NCI-H446 (cell line): ENCODE measurements at places on chromosomes 3 and 15.
A peak's percentile ranks its signal among the peaks of the same experiment; 100 is the strongest.

DNA sequence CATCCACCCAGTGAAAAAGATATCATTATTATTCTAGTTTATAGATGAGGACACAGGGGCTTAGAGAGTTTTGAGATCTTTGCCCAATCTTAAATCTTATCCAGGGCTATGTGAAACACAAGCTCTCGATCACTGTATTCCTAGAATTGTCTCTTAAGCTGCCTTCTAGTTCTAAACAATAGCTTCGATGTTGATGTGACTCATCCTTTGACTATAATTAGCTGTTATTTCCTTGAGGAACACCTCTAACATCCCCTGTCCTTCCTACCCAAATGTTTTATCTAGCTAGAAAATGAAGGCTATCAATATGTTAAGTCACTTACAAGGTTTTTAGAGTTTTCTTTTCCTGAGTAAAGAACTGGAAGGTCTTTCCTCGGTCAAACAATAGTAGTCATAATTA lies 83.1 kb upstream of the STAC start:
- no peak for DNase-seq

DNA sequence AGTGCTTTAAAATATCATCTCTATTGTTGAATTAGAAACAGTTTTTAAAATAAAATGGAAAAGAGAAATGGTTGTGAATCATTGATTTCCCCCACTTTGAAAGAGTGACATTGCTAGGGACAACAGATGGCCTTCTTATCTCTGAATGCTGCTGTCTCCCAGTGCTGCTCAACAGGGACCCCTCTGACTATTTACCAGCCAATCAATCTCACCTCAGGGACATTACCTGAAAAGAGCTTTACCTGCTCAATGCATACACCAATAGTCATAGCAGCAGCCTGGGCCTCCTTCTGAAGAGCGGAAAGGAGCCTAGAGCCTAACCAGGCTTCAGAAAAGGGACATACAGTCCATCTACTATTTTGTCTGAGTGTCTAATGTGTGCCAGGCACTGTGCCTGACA lies 162.8 kb downstream of the CGGBP1 start:
- DNase-seq: no peak

- DNase-seq: no peak
These were observed 36.5 kb downstream of the CORO2B start for GRCh38 chr15:68615301-68615700.

GRCh38 chr3:161644891-161645635 lies 148.5 kb downstream of the OTOL1 start:
- DNase-seq: no peak

DNA sequence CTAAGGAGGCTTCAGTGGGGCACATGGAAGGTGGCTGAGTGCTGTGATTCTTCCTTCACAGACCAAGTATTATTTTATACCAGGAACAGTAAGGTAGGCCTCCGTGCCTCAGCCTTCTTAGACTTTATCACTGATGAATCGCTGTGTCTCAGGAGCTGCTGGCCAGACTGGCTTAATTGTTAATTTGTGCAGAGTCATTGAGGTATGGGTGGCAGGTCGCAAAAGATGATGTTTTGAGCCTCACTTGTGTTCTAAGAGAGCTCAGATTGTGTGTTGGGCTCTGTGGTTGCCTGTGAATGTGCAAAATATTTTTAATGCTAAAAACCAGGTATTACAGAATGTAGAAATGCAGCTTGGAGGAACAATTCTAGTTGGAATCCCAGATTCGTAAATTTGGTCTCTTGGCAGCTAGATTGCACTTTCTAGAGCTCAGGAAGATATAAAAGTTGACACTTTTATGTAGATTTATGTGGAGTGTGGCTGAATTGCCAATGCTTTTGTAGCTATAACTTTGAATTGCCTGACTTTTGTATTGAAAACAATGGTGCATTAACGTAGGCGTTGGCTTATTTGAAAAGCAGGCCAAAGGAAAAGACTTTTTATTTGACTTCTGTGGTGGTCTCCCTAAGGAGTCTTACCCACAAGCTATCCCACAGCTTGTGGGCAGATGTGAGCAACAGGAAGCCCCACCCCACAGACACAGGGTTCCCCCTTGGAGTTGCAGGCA lies 53.4 kb downstream of the LARS2 start:
- no peak for DNase-seq

- DNase-seq: no peak
These were observed 28.9 kb downstream of the FOXP1 start for GRCh38 chr3:71554649-71555048.

DNA sequence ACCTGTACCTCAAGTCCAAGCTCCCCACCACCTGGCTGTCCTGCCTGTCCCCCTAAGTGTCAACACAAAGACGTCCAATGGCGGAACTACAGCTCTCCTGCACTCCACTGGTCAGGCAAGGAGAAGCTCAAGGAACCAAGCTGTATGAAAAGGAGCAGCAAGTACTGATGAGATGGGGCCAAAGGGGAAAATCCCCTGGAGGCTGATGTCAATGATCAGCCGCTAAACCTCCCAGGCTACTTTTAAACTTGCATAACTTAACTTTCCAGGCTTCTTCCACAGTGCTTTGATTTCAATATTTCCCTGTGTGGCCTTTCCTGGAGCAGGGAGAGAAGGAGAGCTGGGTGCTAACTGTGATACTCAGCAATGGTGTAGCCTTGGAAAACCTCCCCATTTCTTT lies 35.0 kb downstream of the TM4SF4 start:
- no peak for DNase-seq

- no peak for DNase-seq
These were observed 114.6 kb downstream of the CYP19A1 start for GRCh38 chr15:51223771-51224229.

- no peak for DNase-seq
These were observed 120.3 kb downstream of the SNRK start for GRCh38 chr3:43406643-43407023.

DNA sequence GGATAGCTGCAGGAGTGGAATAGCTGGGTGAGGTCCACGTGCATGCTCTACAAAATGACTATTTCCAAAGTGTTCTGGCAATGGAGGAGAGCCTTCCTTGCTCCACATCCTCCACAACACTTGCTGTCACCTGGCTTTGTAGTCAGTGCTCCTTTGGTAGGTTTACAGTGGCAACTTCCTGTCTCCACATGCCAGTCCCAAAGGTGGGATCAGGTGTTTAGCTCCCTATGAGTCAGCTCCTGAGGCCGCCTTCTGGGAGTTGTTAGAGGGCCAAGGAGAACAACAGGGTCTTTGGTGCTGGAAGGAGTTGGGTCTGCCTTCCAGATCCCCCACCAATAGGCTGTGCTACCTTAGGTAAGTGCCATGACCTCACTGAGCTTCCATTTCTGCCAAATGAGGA lies 15.3 kb upstream of the LIMD1 start:
- no peak for DNase-seq

- DNase-seq: no peak
These were observed 4.9 kb downstream of the GALK2 start for GRCh38 chr15:49174902-49175301.

- DNase-seq: no peak
These were observed 17.9 kb downstream of the DZIP1L start for GRCh38 chr3:138097192-138098172.

DNA sequence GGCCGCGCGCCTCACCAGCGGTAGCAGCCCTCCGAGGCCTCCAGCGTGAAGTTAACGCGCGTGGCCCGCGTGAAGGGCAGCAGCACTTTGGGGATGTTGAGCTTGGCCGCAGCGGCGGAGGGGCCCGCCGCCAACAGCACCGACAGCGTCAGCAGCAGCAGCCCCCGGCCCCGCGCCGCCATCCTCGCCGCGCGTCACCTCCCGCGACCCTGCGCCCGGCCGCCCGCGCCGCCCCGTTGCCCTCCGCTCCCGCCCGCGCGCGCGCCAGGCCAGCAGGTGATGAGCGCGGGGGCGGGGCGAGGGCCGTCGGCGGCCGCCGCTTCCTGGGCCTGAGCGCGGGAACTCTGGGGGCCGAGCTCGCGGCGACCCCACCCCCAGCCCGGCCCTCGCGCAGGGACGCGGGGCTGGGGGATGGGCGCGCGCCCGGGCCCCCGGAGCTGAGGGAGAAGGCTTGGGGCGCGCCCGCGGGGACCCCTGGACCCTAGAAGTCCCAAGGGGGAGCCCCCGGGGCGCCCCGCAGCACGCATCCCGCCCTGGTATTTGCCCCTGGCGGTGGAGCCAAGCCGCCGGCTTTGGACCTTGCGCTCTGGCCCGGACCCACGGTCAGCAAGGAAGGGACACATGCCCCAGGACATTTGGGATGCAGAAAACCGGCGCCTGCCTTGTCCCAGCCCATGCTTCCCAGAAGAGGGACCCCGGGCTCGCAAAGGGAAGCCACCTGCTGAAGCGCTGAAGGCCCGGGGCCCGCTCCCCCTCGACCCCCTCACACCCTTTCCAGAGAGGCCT lies at the start of gene NUP210:
TSS of gene NUP210 (minus strand) at position 278 of the 786 bp plus-strand sequence. CDS start at position 182, 96 bp downstream.
- peak; percentile 39 for DNase-seq

DNA sequence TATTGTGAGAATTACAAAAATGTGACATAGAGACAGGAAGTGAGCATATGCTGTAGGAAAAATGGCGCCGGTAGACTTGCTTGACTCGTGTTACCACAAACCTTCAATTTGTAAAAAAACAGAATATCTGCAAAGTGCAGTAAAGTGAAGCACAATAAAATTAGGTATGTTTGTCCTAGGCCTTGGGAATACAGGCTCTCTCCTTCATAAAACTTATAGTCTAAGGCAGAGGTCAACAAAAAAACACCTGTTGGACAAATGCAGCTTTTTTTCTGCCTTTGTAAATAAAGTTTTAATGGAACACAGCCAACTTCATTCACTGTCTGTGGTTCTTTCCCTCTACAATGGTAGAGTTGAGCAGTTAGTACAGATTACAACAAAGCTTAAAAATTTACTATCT lies 216.8 kb upstream of the SATB1 start:
- no peak for DNase-seq

DNA sequence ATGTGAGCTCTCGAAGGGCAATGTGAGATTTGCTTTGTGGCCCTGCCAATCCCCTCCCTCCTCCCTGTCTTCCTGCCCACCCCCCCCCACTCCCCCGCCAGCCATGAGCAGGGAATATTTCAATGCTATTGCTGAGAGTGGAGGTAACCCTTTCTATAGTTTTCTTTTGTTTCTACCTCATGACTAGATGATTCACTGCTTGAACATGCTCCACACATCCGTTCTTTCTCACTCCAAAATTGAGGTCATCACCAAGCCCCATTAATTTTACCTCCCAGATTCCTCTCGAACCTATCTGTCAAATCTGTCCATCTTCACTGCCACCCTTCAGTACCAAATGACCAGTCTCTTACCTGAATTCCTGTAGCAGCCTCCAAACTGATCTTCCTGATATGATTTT lies 12.2 kb downstream of the ZNF774 start:
- no peak for DNase-seq

- DNase-seq: no peak
These were observed 30.2 kb upstream of the LCTL start for GRCh38 chr15:66595931-66596545.

DNA sequence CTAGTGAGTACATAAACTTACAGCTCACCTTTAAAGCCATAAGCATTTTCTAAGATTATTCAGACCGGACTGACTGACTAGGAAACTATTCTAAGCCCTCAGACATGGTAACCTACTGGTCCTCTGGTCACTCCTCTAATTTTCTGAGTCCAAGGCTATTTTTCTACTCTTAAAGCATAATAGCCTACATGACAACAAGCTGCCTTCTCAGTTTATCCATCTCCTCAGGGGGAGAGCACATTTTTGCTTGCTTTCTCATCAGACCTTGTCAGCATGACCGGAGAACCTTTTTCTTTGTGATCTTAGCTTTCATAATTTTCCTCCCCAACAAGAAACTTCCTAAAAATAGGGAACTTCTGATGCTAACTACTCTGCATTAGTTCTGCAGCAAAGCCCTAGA lies 38.4 kb downstream of the UBP1 start:
- DNase-seq: no peak

DNA sequence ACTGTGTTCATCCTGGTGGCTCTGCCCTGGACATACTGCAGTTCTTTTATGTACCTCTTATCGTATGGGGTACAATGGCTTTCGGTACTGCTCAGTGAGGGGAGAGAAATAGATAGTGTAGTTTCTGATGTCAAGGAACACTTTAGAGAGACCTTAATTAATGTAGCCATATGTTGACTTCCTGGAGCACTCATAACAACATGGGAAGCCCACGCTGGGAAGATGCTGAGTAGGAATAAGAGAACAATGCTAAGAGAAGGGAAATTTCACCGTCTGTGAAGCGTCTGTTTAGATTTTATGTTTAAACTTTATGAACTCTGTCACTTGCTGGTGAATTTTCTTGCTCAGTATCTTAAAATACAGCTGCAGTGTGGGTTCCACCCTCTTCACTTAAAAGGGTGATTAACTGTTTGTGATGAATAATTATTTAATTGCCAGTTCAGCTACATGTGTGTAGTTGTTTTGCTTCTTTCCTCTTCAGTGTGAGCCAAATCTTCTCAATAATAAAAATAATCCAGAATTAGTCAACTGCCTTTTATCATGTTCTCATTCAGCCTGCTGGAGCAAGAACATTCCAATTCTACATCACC lies 373.1 kb upstream of the TPRG1 start:
- DNase-seq: no peak

DNA sequence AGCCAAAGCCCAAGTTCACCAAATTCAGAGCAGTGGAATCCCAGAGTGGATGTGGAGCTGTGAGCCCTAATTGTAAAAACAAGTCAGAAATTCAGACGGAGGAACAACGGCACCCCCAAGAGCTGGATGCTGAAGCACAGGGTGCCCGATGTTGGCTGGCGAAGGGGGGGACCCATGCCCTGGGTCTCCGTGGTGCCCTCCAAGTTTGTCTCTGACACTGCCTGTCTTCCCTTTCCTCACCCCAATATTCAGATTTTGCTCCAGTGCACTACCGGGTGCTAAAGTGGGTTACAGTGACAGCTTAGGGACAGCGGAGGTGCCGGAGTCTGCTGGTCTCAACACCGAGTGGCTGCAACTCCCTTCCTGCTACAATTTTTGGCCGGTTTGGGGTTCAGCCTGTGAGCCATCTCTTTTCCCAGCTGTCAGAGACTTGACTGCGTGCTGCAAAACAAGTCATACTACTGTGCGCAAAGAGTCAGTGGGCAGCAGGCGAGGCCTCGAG lies 6.6 kb downstream of the GRIP2 start:
- no peak for DNase-seq

DNA sequence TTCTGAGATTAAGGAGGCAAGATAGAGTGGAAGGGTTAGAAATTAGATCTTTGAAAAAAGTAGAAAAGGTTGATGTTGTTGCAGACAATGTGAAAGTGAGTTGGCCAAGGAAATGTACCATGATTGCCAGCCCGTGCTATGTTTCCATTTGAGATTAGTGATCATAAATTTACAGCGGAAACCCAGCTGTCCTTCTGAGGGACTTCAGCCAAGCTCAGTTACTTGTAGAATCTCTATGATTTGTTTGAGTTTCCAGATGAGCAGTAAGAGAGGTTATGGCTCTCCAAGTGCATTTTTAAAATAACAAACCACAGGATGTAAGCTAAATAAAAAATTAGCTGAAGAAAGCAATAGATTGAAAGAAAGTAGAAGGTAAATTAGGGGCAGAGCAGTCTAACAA lies 54.2 kb upstream of the RBMS3 start:
- peak; percentile 31 for DNase-seq

- DNase-seq: no peak
These were observed 71.5 kb downstream of the SSR3 start for GRCh38 chr3:156483426-156483825.

GRCh38 chr3:168801794-168802193 lies 706.1 kb upstream of the GOLIM4 start:
- no peak for DNase-seq
